Activated naive CD8-positive, alpha-beta T cell treated with anti-CD3 and anti-CD28 coated beads, Interleukin-2, amount 10 ng/mL, durations not matched to agents 7 days and 5 days (primary cell): ENCODE measurements at places on chromosomes 3 and 15.

DNA sequence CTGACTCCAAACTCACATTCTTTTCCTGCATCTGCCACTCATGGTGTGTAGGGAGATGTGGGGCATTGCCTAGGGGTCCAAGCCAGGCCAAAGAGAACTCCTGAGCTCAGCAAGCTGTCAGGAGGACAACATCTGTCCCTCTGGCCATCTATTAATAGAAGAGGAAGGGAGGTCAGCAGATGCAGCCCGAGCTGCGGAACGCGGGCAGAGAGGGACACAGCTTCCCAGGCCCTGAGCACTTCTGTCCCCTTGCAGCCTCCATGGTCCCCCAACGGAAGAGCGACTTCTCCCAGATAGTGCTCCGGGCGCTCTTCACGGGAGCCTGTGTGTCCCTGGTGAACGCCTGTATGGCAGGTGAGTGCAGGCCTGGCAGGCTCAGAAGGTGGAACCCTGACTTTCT is 37.3 kb upstream of the PDE8A start:
- DNase-seq = no peak

GRCh38 chr15:66770518-66771350 is 68.7 kb downstream of the SMAD6 start:
- no peak for DNase-seq

- no peak for DNase-seq
Measured at GRCh38 chr15:31274496-31275330, 51.9 kb upstream of the KLF13 start.

- DNase-seq = no peak
Measured at GRCh38 chr15:78024883-78025282, 52.6 kb downstream of the TBC1D2B start.

DNA sequence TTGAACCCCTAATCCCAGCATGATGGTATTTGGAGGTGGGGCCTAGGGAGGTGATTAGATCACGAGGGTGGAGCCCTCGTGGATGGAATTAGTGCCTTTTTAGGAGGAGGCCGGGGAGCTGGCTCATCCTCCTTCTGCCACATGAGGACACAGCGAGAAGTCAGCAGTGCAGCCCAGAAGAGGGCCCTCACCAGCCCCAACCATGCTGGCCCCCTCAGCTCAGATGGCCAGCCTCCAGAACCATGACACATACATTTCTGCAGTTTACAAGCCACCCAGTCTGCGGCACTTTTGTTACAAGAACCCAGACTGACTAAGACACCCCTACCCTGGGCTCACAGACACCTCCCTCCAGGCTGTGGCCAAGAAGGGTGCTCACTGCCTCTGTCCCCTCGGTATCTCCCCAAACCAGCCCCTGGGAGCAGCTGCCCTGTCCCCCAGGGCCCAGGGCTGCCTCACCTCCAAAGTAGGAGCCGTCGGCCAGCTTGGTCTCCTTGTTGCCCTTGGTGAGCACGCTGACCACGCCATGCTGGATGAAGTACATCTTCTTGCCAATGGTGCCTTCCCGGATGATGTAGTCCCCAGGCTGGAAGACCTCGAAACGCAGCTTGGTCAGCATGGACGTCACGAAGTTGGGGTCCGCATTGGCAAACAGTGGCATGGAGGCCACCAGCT is 44.1 kb downstream of the HCN4 start:
- no peak for DNase-seq

GRCh38 chr3:43953814-43954692 is 263.3 kb downstream of the ABHD5 start:
- no peak for DNase-seq

- DNase-seq = no peak
Measured at GRCh38 chr3:4425055-4425454, 42.0 kb downstream of the SUMF1 start.

GRCh38 chr15:48413304-48413703 is 82.1 kb downstream of the DUT start:
- DNase-seq = no peak

DNA sequence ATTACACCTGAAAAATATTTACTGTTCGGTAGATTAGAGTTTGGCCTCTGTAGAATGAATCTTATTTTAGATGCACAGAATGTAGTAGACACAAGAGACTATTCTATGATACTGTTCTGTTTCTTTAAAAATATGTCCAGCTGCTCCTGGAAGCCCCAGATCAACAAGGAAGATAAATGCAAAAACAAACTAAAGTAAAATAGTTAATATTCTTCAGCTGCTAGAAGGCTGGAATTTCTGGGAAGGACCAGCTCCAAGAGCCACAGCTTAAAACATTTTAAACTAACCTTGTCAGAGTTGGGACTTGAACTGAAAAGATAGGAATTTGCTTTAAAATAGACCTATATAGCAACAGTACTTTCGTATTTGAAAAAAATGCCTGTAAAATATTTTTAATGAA is 277.9 kb downstream of the PTPRG start:
- DNase-seq = no peak

GRCh38 chr15:63469190-63469589 is 35.2 kb upstream of the USP3 start:
- no peak for DNase-seq

- no peak for DNase-seq
Measured at GRCh38 chr3:109910772-109911171, 573.4 kb upstream of the DPPA4 start.

DNA sequence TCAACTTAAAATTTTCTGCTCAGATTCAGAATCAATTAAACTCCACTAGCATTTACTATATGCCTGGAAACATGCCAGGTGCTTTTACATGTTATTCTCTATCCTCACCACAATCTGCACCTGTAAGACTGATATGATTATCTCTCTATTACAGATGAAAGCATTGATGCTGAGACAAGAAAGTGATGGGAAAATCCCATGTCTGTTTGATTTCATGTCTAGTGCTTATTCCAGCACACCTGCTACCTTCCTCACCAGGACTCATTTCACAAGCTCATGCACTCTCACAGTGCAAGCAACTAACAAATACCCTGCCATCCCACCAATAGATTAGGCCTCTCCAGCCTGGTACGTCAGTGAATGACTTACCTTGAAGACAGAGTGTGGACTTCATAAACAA is 25.0 kb upstream of the BCL6 start:
- DNase-seq = no peak

GRCh38 chr3:124815781-124816180 is 71.4 kb downstream of the ITGB5 start:
- DNase-seq = no peak

GRCh38 chr3:44984335-44984734 is 8.3 kb downstream of the EXOSC7 start:
- DNase-seq = no peak

DNA sequence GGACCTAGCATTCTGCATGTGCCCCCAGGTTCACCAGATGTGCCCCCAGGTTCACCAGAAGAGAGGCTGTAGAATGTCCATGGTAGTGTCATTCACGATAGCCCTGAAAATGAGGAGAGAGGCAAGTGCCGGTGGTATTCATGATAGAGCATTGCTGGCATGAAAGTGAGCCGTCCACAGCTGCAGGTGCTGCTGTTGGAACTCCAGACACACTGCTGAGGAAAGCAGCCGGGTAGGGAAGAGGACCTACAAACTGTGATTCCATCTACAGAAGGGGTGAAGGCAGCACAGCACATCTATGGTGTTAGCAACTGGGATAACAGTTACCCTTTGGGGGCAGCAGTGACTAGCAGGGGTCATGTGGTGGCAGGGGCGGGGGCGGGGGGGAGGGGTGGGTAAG is 125.0 kb upstream of the PLXNA1 start:
- no peak for DNase-seq

DNA sequence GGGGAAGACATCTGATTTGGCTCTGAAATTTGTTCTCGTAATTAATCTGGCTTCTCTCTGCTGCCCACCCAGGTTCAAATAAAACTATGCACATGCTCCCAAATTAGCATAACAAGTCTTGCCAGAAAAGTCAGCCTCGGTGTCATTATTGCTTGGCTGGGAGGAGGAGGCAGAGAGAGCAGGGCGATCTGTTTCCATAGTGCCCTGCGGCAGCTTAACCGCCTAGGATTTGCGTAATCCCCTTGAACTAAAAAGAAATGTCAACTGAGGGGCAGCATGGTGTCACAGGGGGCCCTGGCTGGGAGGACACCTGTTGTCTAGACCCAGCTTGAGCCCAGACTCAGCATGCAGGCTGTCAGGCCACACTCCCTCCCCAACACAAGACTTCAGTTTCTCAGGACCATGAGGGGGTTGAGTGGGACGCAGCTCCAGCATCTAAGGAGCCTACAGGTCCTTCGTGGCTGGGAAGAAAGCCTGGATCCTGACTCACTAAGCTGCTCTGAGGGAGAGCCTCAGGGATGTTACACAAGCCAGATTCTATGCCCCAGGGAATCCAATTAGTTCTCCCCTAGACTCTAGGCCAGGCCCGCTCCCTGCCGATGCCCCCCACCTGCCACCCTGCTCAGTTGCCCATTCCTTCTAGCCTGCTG is 17.3 kb downstream of the MRPS11 start:
- DNase-seq = no peak

DNA sequence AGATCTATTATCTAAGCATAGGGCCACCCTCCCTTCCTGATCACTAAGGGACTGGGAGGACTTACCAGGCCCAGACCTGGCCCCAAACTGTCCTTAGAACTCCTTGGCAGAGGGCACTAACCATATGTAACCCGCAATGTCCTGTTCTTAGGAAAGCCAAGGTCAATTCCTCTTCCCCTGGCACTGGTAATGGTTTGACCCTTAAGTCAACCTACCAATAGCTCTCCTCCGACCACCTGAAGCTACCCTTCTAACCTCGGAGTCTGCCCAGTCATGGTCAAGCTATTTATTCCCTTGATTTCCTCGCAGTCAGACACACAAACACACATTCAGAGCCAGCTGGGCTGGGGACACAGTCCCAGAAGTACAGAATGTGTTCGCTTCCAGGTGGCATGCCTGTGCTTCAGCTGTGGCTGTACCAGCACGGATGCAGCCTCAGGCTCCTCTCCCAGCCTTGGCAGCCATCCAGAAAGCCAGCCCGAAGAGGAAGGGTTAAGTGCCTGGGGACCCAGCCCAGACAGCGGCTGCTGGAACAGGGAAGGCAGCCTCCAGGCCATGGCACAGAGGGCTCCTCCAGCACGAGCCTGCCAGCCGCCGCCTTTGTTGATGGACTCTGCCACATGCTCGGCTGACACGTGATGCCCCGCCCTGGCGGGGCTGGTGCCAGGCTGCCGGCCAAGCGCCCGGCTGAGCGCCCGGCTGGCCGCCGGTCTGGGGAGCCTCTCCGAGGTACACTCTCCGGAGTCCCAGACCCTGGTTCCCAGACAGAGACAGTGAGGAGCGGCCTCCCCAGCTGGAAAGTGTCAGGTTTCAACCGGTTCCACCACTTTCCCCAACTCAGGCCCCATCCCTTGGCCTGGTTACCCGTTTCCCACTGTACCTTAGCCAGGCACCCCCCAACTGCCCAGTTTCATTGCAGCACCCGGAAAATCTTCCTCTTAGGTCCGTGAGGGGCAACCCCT is 5.5 kb downstream of the BMF start:
- DNase-seq = no peak

DNA sequence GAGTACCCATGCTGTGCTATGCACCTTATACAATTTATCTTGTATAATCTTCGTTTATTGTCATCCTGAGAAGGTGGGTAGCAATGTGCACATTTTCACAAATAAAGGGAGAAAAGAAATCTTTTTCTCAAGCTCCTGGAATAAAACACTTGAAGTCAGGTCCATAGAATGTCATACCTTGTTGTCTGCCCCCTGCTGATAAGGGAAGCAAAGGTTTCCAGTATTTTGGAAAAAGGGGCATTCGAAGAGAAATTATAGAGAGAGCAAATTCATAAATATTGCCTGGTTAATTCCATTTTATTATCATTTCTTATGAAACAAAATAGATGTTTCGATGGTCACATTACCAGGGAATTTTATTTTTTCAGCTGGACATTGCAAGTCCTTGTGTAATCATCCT is 277.8 kb downstream of the RAP2B start:
- DNase-seq = no peak

- no peak for DNase-seq
Measured at GRCh38 chr3:151366993-151367392, 17.6 kb downstream of the P2RY12 start.

DNA sequence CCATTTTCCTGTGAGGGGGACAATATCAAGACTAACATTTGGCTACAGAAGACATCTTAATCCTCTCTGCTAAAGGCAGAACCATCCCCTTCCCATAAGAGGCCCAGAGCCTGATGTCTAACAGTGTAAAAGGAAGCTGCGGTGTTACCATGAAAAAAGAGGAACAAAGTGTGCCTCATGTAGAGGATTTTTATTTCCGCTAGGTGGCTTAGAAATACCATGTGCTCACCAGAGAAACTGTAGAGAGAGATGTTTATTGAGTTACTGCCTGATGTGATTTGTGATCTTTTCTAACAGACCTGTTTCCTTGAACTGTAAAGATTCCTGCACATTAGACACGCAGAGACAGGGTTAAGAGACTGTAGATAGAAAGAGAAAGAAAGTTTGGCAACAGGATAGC is 22.0 kb downstream of the OR5H15 start:
- no peak for DNase-seq

- no peak for DNase-seq
Measured at GRCh38 chr3:107284612-107285011, 92.6 kb upstream of the CCDC54 start.

- no peak for DNase-seq
Measured at GRCh38 chr15:55334997-55335396, 16.0 kb downstream of the PIGB start.

DNA sequence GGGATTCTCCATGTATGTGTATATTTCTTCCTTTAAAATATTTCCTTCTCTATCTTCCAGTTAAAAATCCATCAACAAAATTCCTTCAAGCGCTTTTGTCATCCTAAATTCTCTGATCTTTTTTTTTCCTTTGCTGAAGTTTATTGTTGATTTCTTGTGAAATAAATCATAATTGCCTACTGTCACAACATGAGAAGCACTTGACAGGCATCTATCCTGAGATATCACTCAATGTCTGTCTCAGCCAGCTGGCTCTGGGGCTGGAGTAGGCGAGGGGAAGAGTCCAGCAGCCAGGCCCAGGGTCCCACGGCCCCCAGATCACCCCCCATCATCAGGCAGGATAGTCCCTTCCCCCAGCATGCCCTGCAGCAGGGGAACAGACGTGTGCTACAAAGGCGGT is 109.0 kb upstream of the TLE3 start:
- DNase-seq = no peak

DNA sequence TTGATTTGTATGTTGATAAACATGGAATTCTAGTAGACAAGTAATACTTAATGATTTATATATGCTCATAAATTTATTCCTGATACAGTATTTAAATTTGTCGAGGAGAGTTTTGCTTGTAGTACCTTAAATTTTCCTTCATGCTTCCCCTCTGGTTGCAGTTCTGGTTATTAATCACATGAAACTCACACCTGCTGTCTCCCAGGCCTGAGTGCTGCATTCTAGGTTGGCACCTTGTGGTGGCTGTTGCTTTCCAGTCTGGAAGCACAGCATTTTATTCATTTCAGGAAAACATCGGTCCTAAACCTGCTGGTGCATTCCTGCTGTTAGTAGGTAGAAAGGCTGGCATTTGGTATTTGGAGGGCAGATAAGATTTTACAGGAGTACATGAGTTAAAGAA is 44.9 kb downstream of the ATP1B3 start:
- no peak for DNase-seq
